ENCODE measurements at places on chromosomes 3 and 15. TPM values are rescaled to one million over a fixed set of nuclear protein-coding genes. Genes with fewer than 3 reads are reported as not detected.
A peak's percentile ranks its signal among the peaks of the same experiment; 100 is the strongest.

DNA sequence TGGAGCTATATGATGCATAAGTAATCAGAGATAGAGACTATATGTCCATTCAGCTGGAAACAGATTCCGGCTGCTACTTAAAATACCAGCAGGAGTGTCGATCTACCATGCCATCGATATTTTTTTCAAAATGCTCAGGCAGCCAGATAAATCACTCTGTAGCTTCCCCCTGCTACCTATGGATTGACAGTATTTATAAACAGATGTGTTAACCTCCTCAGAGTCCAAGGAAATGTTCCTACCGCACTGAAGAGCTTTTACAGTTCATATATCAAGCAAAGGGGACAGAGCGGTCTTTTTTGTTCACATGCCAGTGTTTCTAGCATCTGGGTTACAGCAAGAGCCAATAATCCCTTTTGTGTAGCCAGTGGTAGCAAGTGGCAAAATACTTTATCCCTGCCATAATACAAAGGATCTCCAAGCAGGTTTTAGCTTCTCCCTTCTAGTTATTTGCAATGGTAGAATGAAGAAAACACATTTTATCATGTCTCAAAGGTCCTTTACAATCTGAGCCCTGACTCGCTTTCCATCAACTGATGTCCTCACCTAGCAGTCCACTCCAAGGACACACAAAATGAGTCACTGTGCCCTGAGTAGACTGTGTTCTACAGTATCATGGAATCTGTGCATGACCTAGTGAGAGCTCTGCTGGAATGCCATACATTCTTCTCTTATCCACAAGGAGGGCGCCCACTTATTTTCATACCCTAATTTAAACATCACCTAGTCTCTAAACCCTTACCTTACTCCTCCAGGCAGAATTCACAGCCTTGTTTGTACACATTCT lies 507.0 kb downstream of the TBL1XR1 start:
- H3K36me3 ChIP-seq: no peaks in the 10 kb centered on the region
- no peaks in the 10 kb centered on the region for H3K27me3 ChIP-seq
- DNase-seq: no peak
- H3K4me3 ChIP-seq: no peak overlapping the region
- no peaks in the 10 kb centered on the region for H3K4me1 ChIP-seq

GRCh38 chr15:66294932-66295235 lies 1.5 kb downstream of the DIS3L start:
- peak overlapping the region; percentile 75 for H3K4me3 ChIP-seq
- peaks cover 52% of the 10 kb centered on the region for H3K4me1 ChIP-seq
- peak overlapping the region; percentile 96 for H3K27ac ChIP-seq
- peak; percentile 52 for DNase-seq

GRCh38 chr15:96756146-96756545 lies 425.6 kb downstream of the NR2F2 start:
- no peaks in the 10 kb centered on the region for H3K36me3 ChIP-seq
- H3K27ac ChIP-seq: no peak overlapping the region
- no peaks in the 10 kb centered on the region for H3K27me3 ChIP-seq
- no peak overlapping the region for H3K4me3 ChIP-seq
- no peaks in the 10 kb centered on the region for H3K4me1 ChIP-seq

GRCh38 chr3:61637088-61638051 lies 76.0 kb downstream of the PTPRG start:
- no peaks in the 10 kb centered on the region for H3K36me3 ChIP-seq
- H3K27me3 ChIP-seq: no peaks in the 10 kb centered on the region
- peaks cover 3% of the 10 kb centered on the region for H3K4me1 ChIP-seq
- DNase-seq: no peak

PLCH1 gene
- 0.61 TPM for total RNA-seq

DNA sequence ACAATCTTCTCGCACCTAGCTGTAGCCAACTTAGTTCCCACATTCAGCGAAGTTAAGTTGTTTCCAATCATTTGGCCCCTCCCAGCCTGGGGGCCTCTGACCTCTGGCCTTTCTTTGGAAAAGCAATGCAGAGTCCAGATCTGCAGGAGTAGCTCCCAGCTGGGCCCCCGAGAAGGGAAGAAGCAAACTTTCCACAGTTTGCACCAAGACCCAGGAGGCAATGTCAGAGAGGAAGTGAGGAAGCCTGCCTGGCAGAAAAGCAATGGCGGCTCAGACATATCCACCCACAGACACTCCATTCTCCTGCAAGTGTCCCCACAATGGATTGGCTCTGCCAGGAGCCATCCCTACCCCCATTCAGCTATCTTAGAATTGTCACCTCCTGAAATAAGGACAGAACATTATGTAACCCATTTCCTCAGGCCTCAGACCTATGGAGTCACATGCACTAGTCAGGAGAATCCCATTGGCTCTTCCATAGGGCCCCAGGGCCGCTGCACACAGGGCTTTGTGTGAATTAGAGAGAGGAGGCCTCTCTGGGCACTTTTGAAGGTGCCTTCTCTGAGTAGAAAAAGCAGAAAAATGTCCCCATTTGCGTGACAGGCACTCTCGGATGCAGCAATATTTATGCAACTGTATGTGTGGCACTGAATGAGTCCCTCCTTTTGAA lies 3.0 kb upstream of the BUB1B start:
- H3K27me3 ChIP-seq: no peaks in the 10 kb centered on the region
- no peak for DNase-seq
- no peak overlapping the region for H3K27ac ChIP-seq
- peaks cover 3% of the 10 kb centered on the region for H3K4me1 ChIP-seq

GRCh38 chr3:128554100-128554464 lies 61.1 kb upstream of the GATA2 start:
- no peaks in the 10 kb centered on the region for H3K27me3 ChIP-seq
- no peak overlapping the region for H3K4me3 ChIP-seq
- H3K4me1 ChIP-seq: peaks cover 33% of the 10 kb centered on the region
- DNase-seq: no peak

KLF13 gene
- total RNA-seq: 33.1 TPM

DNA sequence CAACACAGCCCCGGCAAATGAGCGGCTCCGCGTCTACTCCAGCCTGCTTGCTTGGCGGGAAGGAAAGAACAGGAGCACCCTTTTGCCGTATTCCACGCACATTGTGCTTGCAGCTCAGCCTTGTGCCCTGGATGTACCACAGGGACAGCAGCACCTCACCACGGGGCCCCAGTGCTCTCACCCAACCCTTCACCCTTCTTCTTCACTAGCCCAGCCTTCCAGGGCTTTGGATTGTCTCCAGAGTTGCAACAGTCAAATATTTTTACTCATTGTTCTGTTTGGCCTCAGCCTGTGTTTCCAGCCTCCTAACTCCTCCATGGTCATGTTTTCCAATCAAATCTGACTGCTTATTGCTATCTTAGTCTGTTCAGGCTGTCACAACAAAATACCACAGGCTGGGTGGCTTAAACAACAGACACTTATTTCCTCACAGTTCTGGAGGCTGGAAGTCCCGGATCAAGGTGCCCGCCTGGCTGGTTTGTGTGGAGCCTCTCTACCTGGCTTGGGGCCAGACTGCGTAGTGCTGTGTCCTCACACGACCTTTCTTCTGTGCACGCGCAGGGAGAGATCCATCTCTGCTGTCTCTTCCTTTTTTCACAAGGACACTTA lies 79.2 kb upstream of the ABHD17C start:
- H3K27me3 ChIP-seq: no peaks in the 10 kb centered on the region
- H3K36me3 ChIP-seq: no peaks in the 10 kb centered on the region
- H3K4me3 ChIP-seq: no peak overlapping the region
- peak; percentile 37 for DNase-seq
- H3K27ac ChIP-seq: no peak overlapping the region
- no peaks in the 10 kb centered on the region for H3K4me1 ChIP-seq

ACSBG1 gene
- total RNA-seq: 0.63 TPM

DNA sequence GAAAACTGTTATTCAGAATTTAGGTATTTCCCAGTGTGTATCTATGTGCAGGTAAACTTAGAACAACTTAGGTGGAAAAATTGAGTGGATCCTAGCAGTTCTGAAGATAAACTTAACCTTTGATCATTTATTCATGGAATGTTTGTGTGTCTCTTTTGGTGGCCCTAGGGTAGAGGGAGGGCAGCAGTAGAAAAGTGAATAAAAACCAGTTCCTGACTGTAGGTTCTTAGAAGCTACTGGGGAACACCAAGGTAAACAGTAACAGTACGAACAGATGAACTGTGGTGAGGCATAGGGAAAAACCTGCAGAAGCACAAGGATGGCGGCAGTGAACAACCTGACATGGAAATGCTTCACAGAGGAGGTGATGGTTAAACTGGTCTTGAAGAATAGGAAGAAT lies 2.5 kb downstream of the SNRK start:
- H3K4me1 ChIP-seq: no peaks in the 10 kb centered on the region
- H3K27ac ChIP-seq: no peak overlapping the region
- H3K4me3 ChIP-seq: no peak overlapping the region
- DNase-seq: no peak
- H3K36me3 ChIP-seq: no peaks in the 10 kb centered on the region

DNA sequence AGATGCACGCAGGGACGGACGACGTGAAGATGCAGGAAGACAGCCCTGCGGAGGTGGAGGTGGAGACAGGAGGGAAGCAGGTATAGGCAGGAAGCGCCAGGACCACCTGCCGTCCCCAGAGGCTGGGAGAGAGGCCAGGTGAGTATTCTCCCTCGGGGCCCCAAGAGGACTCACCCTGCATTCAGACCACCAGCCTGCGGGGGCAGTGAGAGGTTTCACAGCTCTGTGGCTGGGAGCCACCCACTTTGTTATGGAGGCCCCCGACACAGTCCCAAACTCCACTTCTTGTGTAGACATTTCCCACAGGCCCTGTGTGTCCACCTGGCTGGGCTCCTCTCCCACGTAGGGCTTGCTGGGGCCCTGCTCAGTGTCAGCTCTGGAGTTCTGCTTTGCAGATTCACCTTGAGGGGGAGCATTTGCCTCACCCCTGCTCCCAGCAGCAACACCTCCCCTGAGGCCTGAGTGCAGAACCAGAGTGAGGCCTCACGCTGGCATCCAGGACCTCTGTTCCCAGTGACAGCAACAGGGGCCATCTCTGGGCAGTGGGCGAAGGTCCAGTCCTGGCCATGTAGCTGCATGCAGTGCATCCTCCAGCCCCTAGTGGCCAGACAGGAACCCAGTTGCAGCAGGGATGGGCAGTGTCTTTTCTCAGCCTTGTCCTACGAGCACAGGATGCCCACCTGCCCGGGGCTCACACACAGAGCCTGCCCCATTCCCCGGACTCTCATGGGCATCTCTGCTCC lies 119.4 kb upstream of the IQSEC1 start:
- H3K27ac ChIP-seq: no peak overlapping the region
- H3K4me1 ChIP-seq: 0 out of 2 replicates have a peak, but pooled peaks cover 10% of the 10 kb centered on the region
- peaks cover 21% of the 10 kb centered on the region for H3K27me3 ChIP-seq
- no peak overlapping the region for H3K4me3 ChIP-seq
- peak; percentile 22 for DNase-seq

MORC1 gene
- total RNA-seq: not detected

GRCh38 chr3:56758539-56758981 lies 43.2 kb downstream of the ARHGEF3 start:
- H3K4me3 ChIP-seq: no peak overlapping the region
- H3K4me1 ChIP-seq: peaks cover 7% of the 10 kb centered on the region

EPHA3 gene
- 0.94 TPM for total RNA-seq

DNA sequence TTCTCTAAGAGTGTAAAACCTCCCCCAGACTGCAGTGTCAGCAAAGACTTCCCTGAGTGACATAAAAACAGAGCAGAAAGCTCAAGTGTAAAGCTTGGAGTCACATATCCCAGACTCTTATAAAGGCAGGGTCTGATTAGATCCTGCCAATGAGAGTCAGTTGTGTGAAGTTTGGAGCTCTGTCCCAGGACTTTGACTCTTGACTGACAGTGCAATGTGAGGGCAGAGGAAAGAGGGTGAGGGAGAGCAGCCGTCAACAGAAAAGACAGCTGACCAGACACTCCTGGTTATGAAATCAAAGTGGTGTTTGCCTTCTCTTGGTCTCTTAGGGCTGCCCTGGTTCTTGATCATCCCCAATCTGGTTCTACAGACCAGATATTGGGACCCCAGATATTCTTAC lies 393.2 kb downstream of the ERC2 start:
- DNase-seq: peak; percentile 18
- no peak overlapping the region for H3K27ac ChIP-seq

DNA sequence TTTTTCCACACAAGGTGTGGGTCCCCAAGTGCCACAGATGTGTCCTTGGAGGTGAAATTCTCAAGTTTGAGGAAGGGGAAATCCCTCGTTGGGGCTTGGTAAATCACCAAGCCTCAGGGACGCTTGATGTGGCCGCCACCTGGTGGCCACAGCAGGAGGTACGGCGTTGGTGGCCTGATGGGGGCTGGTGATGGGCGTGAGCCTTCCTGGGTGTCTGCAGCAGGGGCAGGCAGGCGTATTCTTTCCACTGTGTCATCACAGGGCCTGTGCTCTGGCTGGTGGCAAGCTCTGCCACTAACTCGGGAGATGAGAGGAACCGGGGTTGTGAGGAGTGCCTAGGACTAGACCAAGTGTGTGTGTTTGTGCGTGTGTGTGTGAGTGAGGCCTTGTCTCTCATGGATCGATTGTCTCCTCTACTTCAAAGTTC lies 4.2 kb downstream of the ACOX2 start:
- H3K27ac ChIP-seq: no peak overlapping the region
- no peak overlapping the region for H3K4me3 ChIP-seq
- H3K27me3 ChIP-seq: no peaks in the 10 kb centered on the region
- no peaks in the 10 kb centered on the region for H3K36me3 ChIP-seq
- peak; percentile 48 for DNase-seq
- H3K4me1 ChIP-seq: 0 out of 2 replicates have a peak, but pooled peaks cover 3% of the 10 kb centered on the region

GRCh38 chr3:123618768-123619484 lies 34.1 kb upstream of the HACD2 start:
- no peak overlapping the region for H3K27ac ChIP-seq
- H3K36me3 ChIP-seq: no peaks in the 10 kb centered on the region
- H3K27me3 ChIP-seq: no peaks in the 10 kb centered on the region

DNA sequence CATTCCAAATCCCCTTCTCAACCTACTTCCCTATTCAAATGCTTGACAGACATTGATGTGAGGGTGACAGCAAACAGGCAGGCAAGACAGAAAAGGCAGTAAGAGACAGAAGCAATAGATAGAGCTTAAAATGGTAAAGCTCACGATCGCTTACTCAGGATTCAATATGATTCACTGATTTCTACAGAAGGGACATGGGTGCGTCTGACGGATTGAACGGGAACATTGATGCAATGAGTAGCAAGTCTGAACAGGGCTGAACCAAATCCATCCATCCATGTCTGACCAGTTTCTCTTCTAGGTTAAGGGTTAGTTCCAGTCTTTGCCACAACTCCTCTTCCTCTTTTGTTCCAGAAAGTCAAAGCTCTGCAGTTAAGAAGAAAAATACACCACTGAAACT lies 35.1 kb downstream of the P2RY1 start:
- DNase-seq: no peak
- no peak overlapping the region for H3K4me3 ChIP-seq
- no peaks in the 10 kb centered on the region for H3K36me3 ChIP-seq
- no peak overlapping the region for H3K27ac ChIP-seq

DNA sequence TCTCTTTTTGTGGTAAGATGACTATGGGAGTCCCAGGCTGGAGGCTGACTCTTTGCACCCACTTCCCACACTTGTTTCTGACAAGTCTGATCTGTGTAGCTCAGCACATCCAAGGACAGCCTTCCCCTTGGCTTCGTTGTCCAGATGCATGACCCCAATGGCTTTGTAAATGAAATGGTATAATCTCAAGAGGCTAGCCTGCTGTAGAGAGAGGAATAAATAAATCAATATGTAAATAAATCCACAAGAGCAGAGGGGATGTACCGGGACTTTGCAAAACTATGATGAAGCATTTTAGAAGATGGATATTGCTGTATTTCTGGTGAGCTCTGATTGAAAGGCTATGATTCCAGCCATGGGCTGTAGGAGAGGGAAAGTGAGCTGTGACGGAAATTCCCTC lies 79.9 kb upstream of the NEO1 start:
- peaks cover 2% of the 10 kb centered on the region for H3K27me3 ChIP-seq
- no peak for DNase-seq
- H3K4me3 ChIP-seq: no peak overlapping the region
- no peaks in the 10 kb centered on the region for H3K4me1 ChIP-seq
